ENCODE measurements at places on chromosomes 3 and 15.

- no peak for DNase-seq
Observed at GRCh38 chr15:37109872-37110572, 9.7 kb upstream of the MEIS2 start.

DNA sequence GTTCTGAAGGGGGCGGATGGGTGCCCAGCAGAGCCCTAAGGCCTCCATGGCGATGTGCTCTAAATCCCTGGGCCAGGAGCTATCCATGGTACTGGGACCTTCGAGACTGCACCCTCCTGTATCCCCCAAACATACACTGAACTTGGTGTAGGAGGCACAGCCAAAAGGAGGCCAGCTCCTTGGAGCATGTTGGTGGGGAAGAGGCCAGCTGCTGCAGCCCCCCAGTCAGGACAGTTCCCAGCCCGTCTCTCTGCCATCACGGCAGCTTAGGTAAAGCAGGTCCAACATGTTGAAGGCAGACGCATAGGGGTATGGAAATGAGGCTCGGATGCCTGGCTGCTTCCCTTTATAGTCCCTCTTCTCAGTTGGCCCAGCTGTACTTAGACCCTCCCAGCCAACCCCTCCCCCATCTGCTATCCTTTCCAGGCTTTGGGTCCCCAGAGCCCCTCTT is 1.8 kb downstream of the CAMKV start:
- DNase-seq = no peak

DNA sequence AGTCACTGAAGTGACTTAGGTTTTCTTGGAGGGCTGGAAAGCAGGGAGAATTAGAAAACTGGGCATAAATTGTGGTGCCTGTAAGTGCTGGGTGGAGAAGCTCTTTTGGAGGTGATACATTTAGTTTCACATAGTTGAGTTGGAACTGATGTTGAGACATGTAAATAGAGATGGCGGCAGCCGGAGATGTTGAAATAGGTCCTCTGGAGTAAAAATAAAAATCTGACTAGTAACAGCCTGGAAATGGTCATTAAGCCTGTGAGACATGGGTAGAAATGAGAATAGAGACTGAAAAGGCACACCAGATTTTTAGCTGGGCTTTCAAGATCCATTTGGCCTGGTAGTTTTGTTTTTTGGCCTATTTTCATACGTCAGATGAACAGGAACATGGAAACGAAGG is 2.9 kb upstream of the NIT2 start:
- DNase-seq = no peak

DNA sequence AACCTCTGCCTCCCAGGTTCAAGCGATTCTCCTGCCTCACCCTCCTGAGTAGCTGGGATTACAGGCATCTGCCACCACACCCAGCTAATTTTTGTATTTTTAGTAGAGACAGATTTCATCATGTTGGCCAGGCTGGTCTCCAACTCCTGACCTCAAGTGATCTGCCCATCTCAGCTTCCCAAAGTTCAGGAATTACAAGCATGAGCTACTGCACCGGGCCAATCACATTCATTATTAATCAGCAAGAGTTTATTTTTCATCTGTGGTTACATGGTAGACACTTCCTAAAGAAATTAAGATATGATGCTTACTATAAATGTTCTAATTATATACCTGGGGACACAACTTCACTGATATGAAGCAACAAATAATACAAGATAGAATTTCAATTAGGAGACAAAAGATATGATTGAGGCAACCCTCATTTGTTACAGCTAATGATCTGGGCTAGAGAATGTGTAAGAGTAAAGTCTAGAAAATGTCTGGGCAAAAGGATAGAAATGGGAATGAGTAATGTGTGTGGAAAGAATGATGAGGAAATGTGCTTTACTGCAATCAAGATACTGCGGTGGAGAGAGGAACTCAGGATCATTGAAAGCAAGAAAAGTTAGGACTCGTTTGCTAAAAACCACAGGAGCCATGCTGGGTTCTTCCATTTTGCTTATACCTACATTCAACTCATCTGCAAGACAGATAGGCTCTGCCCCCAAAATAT is 366.8 kb downstream of the ZIC1 start:
- DNase-seq = no peak

DNA sequence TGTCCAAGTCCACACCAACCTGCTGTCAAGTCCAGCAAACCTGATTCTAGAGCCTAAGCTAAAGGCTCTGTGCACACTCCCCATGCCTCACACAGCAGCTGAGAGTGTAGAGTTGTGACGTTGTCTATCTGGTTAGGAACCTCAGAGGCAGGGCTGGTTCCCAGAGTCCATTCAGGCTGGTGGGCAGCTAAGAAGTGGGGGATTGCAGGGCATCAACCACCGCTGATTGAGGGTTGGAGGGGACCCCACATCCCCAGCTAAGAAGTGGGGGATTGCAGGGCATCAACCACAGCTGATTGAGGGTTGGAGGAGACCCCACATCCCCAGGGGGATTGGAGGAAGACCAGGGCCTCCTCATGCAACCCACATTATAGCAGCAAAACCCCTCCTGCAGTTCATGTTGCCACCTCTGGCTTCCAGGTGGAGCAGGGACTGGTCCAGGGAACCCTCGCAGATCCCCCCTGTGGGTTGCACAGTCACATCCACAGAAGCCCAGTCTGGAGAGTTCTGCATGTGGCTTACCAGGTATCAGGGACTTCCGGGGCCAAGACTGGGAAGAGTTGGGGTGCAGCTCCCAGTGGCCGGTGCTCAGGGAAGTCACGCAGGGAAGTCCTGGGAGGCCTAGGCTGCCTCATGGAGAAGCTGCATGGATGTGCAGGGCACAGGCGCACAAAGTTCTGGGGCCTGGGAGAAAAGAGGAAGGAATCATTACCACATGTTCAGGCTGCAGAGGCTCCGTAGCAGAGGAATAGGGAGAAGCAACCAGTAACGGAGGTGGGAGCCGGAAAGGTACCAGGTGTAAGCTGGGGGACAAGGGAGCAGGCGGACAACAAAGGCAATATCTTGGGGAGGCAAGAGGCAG is 71.4 kb upstream of the PCSK6 start:
- no peak for DNase-seq

GRCh38 chr3:185984203-185984602 is 46.4 kb upstream of the TRA2B start:
- no peak for DNase-seq

GRCh38 chr3:41163421-41163820 is 35.9 kb upstream of the CTNNB1 start:
- no peak for DNase-seq

- DNase-seq = no peak
Observed at GRCh38 chr3:156602424-156602823, 47.5 kb upstream of the SSR3 start.

DNA sequence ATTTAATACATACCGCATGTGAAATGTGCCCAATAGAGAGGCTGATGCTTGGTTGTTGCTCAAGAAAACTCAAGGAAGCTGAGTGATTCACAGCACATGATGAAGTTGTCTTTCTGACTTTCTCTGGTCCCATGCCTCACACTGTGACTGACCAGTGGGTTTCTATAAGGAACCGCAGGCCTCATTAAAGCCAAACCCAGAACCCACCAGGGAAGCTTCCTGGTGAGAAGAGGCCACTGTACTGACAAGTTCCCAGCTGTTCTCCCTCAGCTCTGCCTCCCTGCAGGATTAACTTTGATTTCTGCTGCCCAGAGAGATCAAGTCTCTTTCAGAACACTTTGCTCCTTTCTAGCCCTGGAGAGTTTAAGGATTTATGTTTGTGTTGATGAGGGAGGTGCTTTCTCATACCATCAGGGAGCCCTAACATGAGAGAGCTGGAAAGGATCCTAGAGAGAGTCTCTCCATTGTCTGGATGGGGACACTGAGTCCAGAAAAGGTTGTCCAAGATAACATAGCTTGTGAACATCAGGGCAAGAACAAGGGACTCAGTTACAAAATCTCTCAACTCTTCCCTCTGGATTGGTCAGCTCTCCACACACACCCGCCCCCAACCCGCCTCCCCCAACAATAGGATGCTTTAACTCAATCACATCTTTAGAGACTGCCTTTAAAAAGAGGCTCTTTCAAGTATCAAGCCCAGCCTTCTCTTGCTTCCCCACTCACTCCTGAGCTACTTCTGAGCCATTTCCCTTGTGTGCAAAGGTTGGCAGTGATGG is 303.2 kb upstream of the TLE3 start:
- DNase-seq = no peak

GRCh38 chr15:68658151-68658550 is 79.4 kb downstream of the CORO2B start:
- no peak for DNase-seq
